ENCODE measurements at places on chromosomes 12 and 14.
A peak's percentile ranks its signal among the peaks of the same experiment; 100 is the strongest.

DNA sequence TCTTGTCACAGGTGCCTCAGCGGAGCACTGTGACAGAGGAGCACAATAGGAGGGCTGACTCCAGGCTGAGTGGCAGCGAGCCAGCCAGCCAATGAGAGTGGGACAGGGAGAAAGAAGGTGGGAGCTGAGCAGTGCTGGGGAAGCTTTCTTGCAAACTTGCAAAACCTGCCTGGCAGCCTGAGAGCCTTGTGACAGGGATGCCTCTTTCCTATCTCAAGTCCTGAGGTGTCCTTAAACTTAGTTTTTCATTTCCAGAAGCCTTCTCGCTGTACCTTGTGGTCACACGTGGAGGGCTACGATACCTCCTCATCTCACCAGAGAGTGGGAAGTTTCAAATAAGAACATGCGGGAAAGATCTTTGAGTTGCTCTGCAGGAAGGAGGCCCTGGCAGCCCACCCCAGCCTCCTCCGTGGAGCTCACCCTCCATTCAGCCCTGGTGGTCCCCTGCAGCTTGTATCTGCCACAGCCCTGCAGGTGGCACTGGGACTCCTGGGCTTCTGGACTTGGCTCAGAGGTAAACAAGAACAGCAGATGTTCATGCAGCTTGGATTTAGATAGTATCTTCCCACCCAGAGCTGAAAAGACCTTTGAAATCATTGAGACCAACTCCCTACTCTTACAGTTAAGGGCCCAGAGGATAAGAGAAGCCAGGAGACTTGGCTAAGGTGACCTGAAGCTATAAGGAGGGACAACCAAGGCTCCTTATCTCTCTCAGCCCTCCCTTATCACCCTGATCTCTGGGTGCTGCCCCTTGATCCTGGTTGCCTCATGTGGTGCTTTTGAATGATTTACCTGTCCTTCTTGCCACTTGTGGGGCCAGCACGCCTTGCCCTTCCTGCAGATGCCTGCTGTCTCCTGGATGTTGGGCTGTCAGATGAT lies 153.5 kb upstream of the MAX start:
- DNase-seq: no peak

GRCh38 chr14:60648934-60649874 lies at the start of gene SIX1:
Gene SIX1, minus strand, starts transcription at chr14:60649477. Its CDS starts 288 bp downstream, at chr14:60649189.
- peak; percentile 59 for DNase-seq

DNA sequence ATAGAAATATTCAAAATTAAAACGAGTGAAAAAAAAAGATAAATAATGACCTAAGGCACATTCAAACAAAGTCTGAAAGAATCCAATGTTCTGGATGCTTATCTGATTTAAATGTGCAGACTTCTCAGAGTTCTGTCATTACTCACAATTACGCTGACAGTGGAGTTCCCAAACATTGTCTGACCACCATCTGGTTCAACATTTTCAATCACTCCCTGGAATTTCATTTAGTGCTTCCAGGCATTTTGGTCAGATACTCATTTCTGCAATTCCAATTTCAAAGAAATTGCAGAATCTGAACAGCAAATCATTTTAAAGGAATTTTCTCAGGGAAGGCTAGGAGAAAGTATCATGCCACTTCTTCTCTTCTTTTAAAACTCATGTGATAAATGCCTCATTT lies 398.2 kb upstream of the PDE3A start:
- DNase-seq: no peak

GRCh38 chr14:53551862-53552261 lies 398.7 kb upstream of the DDHD1 start:
- no peak for DNase-seq

GRCh38 chr14:37122919-37123639 lies 49.3 kb downstream of the SLC25A21 start:
- DNase-seq: no peak

DNA sequence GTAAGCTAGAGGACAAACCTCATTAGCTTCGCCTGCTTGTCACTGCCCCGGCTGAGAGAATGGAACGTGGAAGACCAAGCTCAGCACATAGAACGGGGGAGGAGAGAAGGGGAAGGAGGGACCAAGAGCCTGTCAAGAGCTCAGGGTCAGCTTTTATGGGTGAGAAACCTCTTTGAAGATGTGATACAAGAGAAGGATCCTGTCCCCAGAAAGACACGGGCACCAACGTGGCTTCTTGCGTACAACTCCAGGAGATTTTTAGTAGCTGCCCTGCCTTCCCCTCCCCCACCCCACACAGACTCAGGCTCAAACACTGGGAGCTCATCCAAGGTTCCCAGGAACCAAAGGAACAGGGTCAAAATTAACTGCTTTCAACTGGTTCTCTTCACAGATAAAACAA lies 34.7 kb downstream of the APPL2 start:
- no peak for DNase-seq

GRCh38 chr14:62126879-62127478 lies 364.8 kb downstream of the SNAPC1 start:
- no peak for DNase-seq

DNA sequence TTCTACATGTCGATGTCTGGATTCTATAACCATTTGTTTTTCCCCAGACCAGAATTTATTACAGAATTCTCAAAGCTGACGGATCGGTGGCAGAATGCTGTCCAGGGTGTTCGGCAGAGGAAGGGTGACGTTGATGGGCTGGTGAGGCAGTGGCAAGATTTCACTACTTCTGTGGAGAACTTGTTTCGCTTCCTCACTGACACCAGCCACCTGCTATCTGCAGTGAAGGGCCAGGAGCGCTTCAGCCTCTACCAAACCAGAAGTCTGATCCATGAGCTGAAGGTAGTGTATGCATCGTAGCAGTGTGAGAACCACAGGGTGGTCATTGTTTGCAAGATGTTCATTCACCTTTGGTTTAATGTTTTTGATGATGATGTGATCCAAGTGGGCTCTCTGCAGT lies 124.0 kb downstream of the ESR2 start:
- DNase-seq: no peak

DNA sequence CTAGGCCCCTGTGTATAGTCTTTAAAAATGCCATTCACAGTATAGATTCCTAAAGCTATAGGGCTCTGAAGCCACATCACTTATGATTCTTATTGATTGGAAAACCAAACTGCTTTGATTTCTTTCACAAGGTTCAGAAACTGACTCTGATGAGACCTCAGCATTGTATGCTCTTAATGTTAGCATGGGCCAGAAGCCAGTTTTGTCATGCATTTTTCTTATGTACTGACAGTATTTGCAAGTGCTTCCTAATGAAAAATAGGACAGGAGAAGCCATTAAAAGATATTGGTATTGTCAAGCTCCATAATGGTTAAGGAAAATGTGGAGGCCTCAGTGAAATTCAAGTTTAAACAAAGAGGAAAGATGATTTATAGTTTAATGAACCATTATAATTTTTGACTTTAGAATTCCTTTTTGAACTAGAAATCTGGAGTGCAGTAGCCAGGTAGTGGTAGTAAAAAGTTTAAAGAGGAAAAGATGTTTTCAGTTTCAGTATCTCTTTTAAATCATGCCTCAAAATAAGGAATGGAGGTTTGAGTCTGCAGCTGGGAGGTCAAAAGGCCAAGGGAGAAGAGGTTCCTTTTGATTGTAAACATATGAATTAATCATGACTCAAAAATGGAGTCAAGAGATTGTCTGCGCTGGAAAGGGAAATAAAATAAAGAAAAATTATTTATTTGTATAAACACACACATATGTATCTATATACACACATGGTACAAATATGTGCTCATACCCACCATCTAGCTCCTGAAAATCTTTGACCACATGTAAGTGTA lies 388.1 kb upstream of the PRICKLE1 start:
- DNase-seq: no peak

DNA sequence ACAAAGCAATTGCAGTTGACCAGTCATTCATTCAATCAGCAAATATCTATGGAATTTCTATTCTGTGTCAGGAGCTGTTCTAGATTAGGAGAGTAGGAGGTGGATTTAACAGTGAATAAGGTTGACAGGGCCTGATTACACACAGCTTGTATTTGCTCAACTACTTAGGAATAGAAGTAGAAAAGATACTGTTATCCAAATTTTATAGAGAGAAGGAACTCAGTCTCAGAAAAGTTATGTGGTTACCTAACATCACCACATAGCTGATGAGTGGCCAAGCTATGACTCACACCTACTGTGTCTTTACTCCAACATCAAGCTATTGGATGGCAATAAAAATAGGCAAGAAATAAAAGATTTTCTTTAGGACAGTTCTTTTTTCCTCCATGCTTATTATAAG lies 374.8 kb downstream of the RMST start:
- no peak for DNase-seq

GRCh38 chr12:2190085-2190484 lies 137.3 kb downstream of the CACNA1C start:
- no peak for DNase-seq

GRCh38 chr12:64318605-64319004 lies 72.0 kb downstream of the C12orf56 start:
- DNase-seq: no peak

GRCh38 chr14:67973436-67973835 lies 153.9 kb downstream of the RAD51B start:
- DNase-seq: no peak

GRCh38 chr14:68509188-68509983 lies 283.5 kb downstream of the ZFP36L1 start:
- no peak for DNase-seq

- DNase-seq: no peak
Observed at GRCh38 chr12:64387197-64387816, 3.3 kb downstream of the C12orf56 start.

GRCh38 chr12:116861320-116861719 lies 19.9 kb downstream of the HRK start:
- DNase-seq: no peak

DNA sequence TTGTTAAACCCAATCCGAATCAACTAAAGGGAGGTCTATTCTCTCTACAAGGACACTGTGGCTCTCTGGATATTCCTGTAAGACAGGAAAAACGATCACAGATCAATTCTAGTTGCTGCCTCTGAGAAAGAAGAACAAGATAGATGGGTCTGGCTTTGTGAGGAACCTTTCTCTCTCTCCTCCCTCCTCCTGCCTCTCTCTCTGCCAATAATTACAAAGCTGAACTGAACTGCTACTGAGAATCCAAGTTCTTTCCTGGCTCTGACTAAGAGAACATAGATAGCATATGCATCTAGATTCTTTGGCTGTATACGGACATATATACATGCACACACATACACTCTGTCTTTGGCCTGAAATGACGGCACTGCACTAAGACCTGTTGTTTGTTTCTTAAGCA lies 27.6 kb downstream of the ETV6 start:
- no peak for DNase-seq

DNA sequence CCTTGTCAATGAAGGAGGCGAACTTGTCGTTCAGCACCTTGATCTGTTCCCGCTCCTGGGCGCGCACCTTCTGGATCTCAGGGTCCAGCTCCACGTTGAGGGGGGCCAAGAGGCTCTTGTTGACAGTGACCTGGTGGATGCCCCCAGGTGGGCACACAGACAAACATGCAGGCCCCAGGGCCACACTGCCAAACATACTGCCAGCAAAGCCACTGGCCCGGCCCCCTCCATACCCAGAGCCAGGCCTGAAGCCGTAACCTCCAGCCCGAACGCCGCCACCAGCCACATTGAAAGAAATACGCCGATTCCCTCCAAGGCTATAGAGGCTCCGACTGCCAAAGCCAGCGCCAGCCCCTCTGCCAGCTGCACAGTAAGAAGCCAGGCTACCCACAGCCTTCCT lies 337 bp downstream of the KRT74 start:
- no peak for DNase-seq

DNA sequence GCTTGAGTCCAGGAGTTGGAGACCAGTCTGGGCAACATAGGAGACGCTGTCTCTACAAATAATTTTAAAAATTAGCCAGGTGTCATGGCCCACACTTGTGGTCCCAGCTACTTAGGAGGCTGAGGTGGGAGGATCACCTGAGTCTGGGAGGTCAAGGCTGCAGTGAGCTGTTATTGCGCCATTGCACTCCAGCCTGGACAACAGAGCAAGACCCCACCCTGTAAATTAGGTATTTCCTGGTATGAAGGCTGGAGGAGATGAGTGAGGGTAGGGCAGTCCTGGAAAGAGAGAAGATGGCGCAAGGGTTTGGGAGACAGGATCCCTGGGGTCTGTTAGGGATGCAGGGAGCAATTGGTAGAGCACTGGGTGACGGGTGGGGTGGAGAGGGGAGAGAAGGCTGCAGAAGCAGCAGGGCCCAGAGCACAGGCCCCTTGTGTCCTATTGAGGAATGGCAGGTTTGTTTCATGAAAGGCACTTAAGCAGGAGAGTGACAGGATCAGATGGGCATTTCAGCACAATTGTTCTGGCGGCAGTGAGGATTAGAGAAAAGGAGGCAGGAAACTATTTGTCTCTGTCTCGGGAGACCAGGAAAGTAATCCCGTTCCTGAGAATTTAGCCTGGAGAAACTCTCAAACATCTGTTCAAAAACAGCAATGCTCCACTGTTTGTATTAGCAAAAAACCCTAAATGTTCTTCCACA lies 47.2 kb upstream of the KTN1 start:
- no peak for DNase-seq

- DNase-seq: peak; percentile 83
Observed at GRCh38 chr14:106844608-106845285, 1318.4 kb downstream of the TMEM121 start.

- DNase-seq: no peak
Observed at GRCh38 chr14:24236689-24237462, 4.1 kb downstream of the GMPR2 start.

GRCh38 chr14:95482627-95483308 lies 33.7 kb downstream of the SYNE3 start:
- DNase-seq: no peak

- no peak for DNase-seq
Observed at GRCh38 chr12:113798552-113798951, 167.6 kb downstream of the RBM19 start.

- peak; percentile 69 for DNase-seq
Observed at GRCh38 chr14:49861699-49862088, 9.1 kb upstream of the NEMF start.

- DNase-seq: no peak
Observed at GRCh38 chr12:57611827-57612710, 834 bp downstream of the ARHGEF25 start.

GRCh38 chr12:111120578-111120977 lies 200.2 kb upstream of the MYL2 start:
- no peak for DNase-seq

GRCh38 chr14:99615497-99616157 lies 11.6 kb upstream of the CCDC85C start:
- DNase-seq: no peak

GRCh38 chr14:39219075-39219499 lies 14.6 kb upstream of the MIA2 start:
- DNase-seq: no peak

- no peak for DNase-seq
Observed at GRCh38 chr12:25533150-25533549, 19.9 kb downstream of the LMNTD1 start.

GRCh38 chr12:68332728-68333630 lies 817 bp upstream of the MDM1 start:
- no peak for DNase-seq

DNA sequence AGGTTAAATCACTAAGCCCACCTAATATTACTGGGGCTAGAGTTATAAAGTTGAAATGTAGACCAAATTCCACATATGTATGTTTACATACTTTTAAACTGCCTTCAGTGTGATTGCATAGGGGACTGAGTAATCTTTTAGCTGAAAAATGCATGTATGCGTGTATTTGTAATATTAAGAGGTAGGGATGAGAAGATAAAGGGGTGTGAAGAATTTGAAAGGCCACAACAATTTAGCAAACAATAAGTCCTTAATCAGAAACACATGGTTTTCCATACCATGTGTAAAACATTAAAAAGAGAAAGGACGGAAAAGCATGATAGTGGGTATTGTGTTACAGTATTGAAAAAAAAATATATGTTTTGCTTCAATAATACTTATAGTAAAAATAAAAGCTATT lies 919.9 kb upstream of the FLRT2 start:
- DNase-seq: no peak

- no peak for DNase-seq
Observed at GRCh38 chr12:44694017-44694416, 182.1 kb downstream of the NELL2 start.

GRCh38 chr14:103735022-103735421 lies 19.4 kb downstream of the ZFYVE21 start:
- peak; percentile 57 for DNase-seq

All from right lobe of liver (tissue), 6 donors.